ENCODE measurements at places on chromosomes 4 and X. TPM values are rescaled to one million over a fixed set of nuclear protein-coding genes. Genes with fewer than 3 reads are reported as not detected.

GRCh38 chr4:147019091-147019490 lies 73.4 kb upstream of the TTC29 start:
- peak; percentile 20 for DNase-seq

GRCh38 chr4:140267576-140267975 lies 105.9 kb upstream of the SCOC start:
- DNase-seq, result no peak

DNA sequence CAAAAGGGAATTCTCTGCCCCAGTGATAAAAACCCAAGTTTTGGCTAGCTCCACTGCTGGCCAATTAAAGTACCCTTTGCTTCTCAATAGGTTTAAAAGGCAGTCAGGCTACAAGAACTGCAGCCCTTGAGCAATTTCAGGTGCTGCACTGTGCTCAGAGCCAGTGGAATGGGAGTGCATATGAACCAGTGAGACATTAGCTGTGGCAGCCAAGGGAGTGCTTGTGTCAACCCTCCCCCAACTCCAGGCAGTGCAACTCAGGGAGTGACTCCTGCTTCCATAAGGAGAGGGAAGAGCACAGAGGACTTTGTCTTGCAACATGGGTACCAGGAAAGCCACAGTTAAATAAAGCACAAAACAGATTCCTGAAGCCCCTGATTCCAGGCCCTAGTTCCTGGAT lies 61.6 kb upstream of the VAMP7 start:
- no peak for DNase-seq

Gene HPGDS
- not detected for total RNA-seq
